ENCODE measurements at places on chromosomes 2 and 18.

DNA sequence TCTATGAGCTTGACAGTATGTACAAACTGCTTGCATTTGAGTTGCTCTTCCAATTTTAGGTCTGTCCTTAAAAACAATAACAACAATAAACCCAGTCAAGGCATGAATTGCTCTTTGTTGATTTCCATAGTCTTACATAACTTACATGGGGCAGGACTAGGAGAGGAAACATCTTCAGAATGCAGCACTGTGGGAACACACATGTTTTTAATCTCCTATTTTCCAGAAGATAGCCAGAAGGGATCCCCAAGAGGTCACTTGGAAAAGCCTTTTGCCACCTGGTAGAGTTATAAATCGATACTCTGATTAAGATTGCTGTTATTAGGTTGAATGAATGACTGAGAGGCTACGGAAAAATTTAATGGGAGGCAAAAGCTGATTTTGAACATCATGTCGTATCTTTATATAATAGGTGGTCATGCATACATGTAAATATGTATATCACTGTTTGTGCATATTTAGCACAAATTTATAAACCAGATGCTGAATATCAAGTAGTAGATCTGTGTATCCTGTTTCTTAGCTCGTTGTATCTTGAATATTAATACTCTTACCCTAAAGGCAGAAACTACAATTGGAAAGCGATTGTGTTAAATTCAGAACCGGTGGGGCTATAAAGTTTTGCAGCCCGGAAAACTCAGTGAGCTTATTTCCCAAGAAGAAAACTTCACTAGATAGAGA, 479.4 kb upstream of the TCF4 start:
- DNase-seq: peak; percentile 34

- DNase-seq: peak; percentile 53
These were observed 479 bp downstream of the RAB11FIP5 start for GRCh38 chr2:73112026-73112912.

- DNase-seq: no peak
These were observed 16.0 kb upstream of the MARCO start for GRCh38 chr2:118925981-118926380.

DNA sequence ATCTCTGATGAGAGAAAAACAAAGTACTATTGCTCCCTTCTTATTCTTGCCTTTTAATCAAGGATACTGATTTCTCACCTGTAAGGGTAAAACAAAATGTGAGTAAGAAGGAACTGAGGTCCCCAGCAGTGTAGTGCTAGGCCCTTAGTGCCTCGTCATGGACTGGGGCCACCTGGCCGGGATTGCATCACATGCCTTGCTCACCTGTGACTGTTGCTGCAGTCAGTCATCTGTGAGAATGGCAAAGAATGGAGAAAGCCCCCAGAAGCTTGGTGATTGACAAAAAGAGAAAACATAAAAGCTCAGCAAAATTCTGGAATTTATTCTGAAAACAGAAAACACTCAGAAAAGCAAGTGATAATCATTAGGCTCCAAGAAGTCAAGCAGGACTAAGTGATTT, 63.4 kb downstream of the SPATS2L start:
- no peak for DNase-seq

GRCh38 chr18:23143016-23143814, 7.9 kb downstream of the CABLES1 start:
- DNase-seq: no peak

DNA sequence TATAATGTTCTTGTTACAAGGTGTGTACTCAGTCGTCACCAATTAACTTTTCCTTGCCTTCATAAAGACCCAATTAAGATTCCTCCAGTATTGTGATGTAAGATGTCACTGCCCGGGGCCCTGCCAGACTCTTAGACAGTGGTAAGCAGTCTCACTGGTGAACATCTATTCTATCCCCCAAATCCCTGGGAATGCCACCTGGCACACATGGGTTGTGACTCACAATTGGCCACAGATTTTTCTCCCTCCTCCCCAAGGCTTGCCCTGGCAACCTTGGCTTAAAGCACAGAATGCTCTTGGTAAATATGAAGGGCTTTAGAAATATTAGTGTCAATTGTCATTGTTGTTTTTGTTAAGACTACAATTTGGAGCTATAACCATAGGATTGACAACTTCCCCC, 287.9 kb downstream of the ETAA1 start:
- no peak for DNase-seq

DNA sequence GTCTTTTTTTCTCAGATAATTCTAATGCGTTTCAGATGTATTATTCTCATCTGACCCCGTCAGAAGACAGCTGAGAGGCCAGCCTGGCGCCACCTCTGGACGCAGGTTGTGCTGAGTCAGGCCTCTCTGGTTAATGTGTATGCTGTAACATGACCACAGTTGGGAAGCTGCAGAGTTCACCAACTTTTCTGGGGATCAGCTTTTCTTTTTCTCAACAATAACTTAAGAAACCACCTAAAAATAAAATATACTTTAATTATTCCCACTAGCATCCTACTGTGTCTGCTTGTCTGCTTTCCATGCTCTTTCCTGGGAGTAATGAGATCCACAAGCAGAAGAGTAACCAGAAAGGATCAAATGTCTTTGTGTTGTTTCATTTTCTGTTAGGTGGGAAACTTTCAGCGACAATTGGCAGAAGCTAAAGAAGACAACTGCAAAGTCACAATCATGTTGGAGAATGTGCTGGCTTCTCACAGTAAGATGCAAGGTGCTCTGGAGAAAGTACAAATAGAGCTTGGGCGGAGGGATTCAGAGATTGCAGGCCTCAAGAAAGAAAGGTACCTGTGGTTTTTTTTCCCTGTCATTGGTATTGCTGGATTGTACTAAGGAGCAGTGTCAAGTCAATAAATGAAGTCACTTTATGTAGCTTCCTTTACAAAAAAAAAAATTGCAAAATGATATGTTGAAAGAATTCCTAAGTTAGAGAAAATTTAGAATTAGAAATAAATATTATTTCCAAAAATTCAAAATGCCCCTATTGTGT, 79.8 kb downstream of the CCDC150 start:
- DNase-seq: peak; percentile 34

DNA sequence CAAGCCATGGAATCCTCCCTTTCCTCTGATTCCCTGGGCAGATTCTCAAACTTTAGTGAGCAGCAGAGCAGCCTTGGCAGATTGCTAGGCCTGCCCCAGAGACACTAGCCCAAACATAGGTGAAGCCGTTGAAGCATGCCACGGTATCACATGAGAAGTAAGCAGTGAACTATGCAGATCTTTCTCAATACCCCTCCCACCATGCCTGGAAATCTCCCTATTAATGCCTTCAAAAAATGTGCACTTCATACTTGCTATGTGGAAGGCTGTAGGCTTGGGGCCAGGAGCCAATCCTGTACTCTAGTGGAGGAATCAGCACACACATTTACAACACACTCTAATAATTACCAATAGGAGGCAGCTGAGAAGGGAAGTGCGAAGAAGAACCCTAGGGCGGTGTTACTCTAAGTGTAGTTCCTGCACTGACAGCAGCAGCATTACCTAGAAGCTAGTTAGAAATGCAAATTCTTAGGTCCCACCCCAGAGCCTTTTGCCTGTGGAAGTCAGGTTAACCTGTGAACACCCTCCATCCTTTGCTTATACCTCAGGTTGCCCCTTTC, 305.1 kb upstream of the SPRED2 start:
- DNase-seq: no peak

DNA sequence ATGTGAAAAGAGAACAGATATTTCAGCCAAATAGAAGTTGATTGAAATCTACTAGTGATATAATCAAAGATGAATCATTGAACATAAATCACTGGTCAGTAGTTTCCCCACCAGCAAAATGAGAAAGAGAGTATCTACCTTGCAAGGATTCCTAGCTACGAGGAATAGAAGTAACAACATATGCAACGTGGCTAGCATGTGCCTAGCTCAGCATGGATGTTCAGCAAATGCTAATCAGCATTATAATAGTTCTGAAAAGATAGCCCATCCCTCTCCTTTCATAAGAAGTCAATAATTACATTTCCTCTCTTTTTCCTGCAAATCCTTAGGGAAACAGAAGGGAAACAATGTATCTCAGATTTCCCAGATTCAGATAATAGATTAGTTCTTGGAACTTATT, 417.2 kb downstream of the SATB2 start:
- no peak for DNase-seq

GRCh38 chr2:128271911-128272600, 46.6 kb downstream of the HS6ST1 start:
- DNase-seq: no peak

- no peak for DNase-seq
These were observed 197.5 kb upstream of the CHAC2 start for GRCh38 chr2:53569957-53570727.

DNA sequence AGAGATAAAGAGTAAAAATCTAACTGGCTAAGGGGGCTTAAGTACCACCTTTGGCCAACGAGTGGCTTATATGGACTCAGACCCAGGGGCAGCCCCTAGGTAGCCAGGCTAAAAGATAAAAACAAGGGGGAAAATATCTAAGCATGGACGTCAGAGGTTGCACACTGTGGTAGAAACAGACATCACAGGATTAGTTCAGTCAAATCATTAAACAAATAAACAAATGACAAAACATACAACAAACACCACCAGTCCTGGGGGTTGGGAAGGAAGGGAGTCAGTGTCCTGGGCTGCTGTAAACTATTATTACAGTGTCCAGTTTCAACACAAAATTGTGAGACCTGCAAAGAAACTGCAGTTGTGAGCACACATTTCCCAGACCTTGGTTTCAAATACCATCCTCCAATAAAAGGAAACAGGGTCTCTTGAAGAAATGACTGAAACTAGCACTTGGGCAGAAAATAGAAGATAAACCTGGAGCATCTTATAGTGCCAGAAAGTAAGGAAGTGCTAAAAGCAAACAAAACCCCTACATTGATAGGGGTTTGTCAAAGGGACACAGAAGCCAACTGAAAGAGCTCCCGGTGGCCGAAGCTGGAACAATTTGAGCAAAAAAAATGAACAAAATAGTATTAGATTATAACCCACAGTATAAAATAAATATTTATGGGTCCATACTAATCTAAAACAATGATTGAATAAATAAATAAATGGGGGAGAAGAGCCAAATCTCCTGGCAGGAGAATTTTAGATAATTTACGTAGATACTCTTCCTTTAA, 154.8 kb upstream of the KLF7 start:
- DNase-seq: no peak

DNA sequence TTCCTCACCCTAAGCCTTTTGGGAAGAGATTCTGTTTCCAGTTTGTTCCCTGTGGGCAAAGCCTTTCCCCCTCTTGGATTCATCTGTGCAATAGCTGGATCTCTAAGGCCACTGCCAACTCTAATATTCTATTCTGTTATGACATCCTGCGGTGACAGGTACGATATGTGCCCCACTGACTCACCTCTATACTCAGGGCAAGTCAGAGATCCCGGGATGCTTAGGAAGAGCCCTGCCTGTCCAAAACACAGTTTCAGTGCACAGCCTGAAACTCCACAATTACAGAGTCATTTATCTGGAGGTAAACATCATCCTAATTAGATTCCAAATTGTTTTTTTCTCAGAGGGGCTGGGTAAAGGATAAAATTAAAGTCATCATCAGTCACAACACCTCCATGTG, 190.2 kb downstream of the TFCP2L1 start:
- DNase-seq: no peak

DNA sequence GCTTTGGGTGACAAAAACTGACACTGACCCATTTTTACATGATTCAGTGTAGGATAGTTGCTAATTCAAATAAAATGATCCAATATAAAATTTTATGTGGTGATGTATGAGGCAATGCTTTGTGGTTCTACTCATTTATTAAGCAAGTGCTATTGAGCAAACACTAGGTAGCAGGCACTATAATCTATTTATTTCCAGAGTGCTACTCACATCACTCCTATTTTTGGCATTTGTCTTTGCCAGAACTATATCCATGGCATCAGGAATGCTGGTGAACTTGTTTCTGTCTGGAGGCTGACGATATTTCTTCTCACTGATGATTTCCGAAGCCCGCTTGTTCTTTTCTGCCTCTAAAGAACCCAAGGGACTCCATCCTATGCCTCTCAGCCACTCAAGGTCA, 84.3 kb downstream of the NEB start:
- DNase-seq: no peak

DNA sequence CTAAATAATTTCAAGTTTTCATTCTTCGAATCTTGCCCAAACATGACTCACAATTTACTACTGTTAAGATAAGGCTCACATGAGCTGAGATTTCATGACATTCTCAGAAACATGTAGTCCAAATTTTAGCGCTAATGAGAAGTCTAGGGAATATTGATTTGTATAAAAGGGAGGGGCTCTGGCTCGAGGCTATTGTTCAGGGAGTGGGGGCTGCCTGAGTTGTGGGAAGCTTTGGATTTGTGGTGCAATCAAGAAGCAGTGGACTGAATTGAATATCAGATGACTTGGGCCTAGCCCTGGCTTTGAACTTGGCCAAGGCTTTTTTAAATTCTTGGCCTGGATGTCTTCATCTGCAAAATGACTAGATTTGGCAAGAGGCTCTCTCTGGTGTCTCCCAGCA, 674.9 kb upstream of the FANCL start:
- DNase-seq: no peak

Data from fibroblast of skin of back (primary cell).